ENCODE measurements at places on chromosomes 2 and 18. TPM values are rescaled to one million over a fixed set of nuclear protein-coding genes. Genes with fewer than 3 reads are reported as not detected.

The CDH20 gene
- not detected for total RNA-seq

The NIF3L1 gene
- 37.1 TPM for total RNA-seq

The C1QL2 gene
- not detected for total RNA-seq

The ECEL1 gene
- not detected for total RNA-seq

The IL37 gene
- total RNA-seq: not detected

The LRP1B gene
- total RNA-seq: not detected

The ADI1 gene
- total RNA-seq: 48.2 TPM

The TUBA3E gene
- total RNA-seq: not detected

The LAMA1 gene
- not detected for total RNA-seq

The ALPI gene
- not detected for total RNA-seq
